Kidney epithelial cell (primary cell): ENCODE measurements at places on chromosomes 11 and 22.

DNA sequence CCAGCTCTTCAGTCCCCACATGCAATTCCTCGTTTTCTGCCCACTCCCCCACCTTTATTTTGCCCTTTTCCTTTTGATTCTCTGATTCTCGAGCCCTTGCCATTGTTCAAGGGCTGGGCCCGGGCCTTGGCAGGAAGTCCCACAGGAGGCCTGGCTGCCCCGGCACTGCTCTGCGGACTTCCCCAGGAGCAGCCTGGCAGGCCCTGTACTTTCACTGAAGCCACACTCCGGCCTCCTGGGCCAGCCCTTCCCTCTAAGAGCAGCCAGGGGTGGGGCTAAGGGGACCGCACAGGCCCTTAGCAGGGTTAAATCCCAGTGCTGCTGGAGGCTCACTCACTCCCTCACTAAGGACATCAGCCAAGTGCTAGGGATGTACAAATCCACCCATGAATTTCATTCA is 4.1 kb downstream of the LRRC32 start:
- DNase-seq: no peak

DNA sequence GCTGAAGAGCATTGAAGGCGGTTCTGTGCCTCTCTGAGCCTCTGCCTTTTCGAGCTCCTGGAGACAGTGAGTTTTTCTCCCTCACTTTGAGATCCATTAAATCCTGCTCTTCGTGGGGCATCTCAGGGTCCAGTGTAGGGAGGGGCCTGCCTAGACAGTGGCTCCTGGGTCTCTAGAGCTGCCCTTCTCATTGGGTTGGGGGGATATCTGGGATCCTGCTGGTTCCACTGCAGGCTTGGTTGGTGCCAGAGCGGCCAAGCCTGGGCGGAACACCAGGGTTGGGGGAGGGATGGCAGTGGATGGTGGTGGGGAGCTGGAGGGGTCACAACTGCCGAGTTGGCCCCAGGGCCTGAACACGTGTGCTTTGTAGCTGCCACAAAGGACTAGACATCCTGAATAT is 52.2 kb upstream of the CARS1 start:
- DNase-seq: no peak

DNA sequence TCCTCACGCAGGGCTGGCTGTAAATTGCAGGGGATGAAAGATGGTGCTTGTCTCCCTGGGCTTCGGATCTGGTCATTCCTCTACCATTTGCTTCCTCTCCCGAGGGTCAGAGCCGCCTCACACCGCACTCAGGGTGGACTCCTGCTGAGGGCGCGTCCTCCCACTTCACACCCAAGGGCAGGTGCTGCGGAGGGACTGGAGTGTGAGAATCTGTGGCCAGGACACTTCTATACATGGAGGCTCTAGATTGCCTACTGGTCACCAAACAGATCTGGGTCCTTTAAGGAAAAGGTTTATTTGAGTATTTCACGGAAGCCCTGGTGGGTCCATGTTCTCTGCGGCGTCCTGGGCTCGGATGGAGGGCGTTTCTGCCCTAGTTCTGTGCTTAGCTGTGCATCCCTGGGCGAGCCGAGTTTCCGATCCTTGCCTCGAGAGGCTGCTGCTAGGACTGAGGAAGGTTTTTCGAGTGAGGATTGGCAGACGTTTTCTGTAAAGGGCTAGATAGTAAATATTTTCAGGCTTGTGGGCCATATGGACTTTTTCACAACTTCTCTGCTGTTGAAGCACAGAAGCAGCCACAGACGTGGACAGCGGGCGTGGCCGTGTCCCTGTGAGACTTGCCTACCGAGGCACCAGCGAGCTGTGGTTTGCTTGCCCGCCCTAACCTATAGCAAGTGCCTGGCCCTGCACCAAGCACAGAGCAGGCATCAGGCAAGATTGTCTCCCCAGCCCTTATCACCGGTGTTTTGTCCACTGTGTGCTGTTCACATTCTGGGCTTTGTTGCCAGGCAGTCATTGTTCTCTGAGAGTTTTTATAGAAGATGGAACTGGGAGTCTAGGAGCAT is 279.0 kb downstream of the TBC1D22A start:
- no peak for DNase-seq

DNA sequence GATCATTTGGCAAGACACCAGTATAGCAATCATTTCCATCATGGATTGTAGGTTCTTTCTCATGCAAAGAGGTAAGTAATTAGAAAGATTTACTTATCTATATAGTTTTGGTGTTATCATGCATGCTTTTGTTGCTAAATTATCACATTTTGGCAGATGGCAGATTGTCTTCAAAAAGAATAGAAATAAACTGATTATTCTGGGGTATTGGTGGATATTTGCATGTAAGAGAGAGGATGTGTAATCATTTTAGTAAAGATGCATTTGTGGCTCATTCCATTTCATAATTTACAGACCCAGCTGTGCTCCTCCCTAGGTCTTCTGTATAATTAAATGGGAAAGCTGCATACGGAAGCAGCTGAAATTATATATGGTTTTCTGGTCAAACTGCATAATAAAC is 875.7 kb upstream of the ANO3 start:
- DNase-seq: no peak

- no peak for DNase-seq
These were observed 70.0 kb upstream of the GRIK4 start for GRCh38 chr11:120441592-120441991.

- DNase-seq: no peak
These were observed 53.9 kb upstream of the TIMP3 start for GRCh38 chr22:32747588-32747987.

DNA sequence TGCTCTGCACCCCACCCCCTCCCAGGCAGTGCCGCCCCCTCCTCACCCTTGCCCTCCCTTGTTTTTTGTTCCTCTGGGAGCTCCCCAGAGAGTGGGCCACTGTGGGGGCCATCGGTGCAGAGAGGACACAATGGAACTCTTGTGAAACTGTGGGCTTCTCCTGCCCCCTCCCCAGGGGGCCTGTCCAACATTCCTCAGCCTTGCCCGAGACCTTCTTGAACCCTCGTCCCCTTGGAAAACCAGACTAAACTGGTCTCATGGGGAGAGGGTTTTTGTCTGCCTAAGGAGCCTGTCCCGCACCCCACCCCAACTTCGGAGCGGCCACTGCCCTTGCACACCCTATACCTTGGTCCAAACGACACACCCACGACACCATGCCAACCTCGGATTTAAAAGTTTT is 72.2 kb downstream of the TSPAN18 start:
- DNase-seq: no peak

- no peak for DNase-seq
These were observed 28.6 kb downstream of the RAB30 start for GRCh38 chr11:83042964-83043711.

DNA sequence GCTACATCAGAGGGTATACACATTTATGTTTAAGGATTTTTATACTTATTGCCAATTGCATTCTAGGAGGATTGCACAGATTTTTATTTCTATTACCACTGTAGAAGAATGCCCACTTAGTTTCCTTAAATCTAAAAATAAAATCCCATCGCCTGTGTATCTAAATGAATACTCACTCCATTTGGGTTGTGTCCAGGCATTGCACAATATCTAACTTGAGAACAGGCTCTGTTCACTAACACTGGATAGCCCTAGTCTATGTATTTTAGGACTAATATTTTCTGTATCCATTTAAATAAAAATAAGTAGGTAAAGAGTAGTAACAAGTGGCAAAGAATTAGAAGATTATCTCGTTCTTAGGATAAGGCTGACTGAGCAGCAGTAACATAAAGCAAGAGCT is 4.1 kb downstream of the C11orf52 start:
- no peak for DNase-seq

- no peak for DNase-seq
These were observed 399.5 kb downstream of the ETS1 start for GRCh38 chr11:128187835-128188234.

- no peak for DNase-seq
These were observed 39.4 kb downstream of the CEP57 start for GRCh38 chr11:95829580-95830259.

DNA sequence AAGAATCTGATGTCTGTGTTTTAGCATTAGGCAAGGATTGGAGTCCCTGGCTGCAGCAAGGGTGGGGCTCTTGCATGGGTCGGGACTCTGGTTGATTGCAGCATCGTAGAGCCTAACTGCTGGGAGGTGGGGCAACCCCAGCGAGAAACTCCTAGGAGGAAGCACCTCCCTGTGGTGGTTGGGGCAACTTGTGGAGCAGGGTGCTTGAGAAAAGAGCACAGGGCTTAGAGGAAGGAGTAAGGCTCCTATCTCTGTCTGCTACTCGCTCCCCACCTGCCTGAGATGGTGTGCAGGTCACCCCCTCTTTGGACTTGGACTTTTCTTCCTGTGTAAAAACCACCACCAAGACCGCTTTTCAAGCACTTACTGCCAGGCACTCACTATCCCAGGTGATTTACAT is 15.6 kb downstream of the SREBF2 start:
- DNase-seq: no peak

GRCh38 chr22:38215156-38216038 is 13.6 kb downstream of the MAFF start:
- no peak for DNase-seq
